ENCODE measurements at places on chromosomes 1 and 21.

DNA sequence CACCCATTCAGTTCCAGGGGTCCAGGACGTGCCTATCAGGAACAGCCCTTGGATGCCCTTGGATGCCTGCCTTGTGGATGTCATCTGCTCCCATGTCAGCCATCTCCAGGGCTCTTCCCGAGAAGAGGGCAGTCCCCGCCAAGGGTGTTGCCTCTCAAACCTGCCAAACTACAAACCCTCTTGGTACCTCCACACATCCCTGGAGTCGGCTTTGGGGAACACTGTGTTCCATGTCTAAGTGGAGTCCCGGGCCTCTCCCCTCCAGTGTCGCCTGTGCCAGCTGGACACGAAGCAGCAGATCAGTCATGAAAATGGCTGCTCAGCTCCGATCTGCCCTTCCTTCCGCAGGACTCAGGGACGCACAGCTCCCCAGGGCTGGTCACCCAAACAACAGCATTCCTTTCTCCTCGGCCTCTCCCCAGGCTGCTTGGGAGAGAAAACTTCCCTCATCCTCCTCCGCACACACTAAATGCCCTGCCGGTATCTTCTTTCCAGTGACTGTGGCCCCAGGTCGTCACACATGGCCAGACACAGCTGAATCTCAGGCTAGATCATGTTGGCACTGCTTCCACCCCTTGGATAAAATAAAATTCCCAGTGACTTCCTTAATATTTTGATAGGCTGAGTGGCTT lies 53.4 kb downstream of the GALNT2 start:
- no peak for DNase-seq

DNA sequence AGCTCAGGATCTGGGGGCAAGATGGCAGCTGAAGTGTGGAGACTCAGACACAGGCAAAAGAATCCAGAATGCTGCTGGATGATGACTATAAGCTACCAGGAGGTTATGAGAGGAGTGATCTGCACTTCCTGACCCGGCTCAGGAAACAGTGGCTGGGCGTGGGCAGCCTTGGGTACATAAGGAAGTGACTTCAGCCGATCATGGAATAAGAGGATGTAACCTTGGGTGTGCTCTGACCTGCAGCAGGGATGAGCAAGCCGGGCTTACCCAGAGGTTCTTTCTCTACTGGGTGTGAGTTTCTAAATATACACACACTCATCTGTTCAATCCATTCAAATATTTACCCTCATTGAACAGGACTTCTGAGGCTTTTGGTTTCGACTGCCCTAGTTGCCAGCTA lies 62.7 kb downstream of the CD34 start:
- no peak for DNase-seq

- DNase-seq, result no peak
Observed at GRCh38 chr1:213925531-213926182, 62.1 kb upstream of the PROX1 start.

DNA sequence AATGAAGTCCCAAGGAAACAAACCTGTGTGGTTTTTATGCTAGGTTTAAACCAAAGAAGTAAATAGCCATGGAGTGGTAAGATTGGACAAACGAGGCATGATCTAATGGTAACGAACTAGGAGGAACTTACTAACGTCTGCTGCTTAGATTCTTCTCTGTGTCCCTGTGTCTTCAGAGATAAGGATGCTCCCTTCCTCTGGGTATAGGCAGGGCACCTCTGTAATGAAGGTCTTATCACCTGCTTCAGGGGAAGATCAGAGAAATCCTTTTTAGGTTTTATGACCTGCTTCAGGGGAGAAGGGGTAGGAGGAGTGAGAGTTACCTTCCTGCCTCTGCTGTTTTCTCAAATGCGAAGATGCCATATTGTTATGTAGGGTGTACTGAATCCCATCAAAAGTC lies 214.9 kb upstream of the L1TD1 start:
- no peak for DNase-seq

- no peak for DNase-seq
Observed at GRCh38 chr1:6984986-6985385, 199.7 kb downstream of the CAMTA1 start.

GRCh38 chr1:201791051-201791778 lies 37.7 kb upstream of the IPO9 start:
- no peak for DNase-seq

DNA sequence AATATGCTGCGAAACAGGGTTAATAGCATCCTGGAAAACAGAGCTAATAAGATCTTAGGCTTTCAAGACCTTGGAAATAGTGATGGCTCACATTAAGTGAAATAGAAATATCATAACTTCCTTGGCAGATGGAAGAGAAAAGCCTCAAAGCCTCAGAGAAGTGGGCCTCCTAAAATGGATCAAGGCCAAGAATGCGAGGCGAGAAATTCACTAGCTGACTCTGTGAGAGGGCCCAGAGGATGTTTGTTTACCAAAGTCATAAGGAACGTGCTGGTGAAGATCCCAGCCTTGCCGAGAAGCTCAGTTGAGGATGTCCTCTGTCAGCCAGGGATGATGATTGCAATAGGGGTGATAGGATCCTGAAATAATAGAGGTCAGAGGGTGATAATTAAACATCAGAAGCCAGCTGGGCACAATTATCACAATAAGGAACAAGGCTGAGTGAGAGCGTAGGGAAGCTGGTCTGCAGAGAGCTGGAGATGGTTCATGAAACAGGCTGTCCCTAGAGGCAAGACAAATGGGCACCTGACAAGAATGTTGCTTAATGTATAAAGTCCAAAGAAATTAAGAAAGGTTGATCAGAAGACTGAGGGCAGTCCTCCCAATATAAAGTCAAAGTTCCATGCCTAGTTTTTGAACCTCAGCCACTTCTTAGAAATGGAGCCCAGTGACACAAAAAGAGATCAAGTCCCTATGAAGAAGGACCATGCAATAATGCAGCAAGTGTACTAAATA lies 101.7 kb upstream of the COG2 start:
- no peak for DNase-seq

DNA sequence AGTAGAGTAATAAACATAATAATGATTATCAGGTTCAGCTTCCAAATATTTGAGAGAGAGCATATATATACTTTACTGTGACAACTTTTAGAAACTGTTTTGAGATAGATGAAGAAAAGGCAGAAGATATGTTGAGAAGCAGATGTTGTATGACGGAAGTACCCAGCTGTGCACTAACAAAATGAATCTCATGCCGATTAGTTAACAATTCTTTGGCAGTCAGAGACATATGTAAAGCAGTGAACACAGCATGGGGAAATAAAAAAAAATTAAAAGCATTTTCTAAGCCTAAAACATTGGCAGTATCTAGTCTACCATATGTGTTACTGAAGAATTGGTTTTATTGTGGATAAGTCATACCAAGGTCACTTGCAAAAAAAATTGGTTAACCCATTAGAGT lies 51.8 kb downstream of the MAGI3 start:
- DNase-seq, result no peak

DNA sequence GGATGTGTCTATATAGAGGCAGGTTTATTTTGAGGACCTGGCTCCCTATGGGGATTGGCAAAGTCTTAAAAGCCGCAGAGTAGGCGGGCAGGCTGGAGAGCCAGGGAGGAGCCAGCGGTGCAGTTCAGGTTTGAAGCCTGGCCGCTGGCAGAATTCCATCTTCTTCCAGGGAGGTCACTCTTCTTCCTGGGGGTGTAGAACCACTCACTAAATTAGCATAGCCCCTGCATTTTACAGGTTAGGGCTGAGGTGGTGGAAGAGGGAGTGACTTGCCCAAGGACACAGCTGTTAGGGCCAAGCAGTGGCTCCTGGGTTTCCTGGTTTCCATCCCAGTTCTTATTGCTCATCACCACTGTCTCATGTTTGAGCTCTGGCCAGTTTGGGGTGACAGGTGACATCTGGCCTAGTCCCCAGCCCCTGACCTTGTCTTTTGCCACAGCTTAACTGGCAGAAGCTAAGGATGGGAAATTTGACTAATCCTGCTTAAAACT lies 1.4 kb downstream of the PINK1 start:
- DNase-seq, result peak; percentile 55
